ENCODE measurements at places on chromosomes 4 and X. TPM values are rescaled to one million over a fixed set of nuclear protein-coding genes. Genes with fewer than 3 reads are reported as not detected.

GRCh38 chr4:3477750-3478430 lies 14.8 kb downstream of the DOK7 start:
- DNase-seq = no peak

- no peak for DNase-seq
Measured at GRCh38 chr4:143559757-143560147, 46.2 kb downstream of the SMARCA5 start.

DNA sequence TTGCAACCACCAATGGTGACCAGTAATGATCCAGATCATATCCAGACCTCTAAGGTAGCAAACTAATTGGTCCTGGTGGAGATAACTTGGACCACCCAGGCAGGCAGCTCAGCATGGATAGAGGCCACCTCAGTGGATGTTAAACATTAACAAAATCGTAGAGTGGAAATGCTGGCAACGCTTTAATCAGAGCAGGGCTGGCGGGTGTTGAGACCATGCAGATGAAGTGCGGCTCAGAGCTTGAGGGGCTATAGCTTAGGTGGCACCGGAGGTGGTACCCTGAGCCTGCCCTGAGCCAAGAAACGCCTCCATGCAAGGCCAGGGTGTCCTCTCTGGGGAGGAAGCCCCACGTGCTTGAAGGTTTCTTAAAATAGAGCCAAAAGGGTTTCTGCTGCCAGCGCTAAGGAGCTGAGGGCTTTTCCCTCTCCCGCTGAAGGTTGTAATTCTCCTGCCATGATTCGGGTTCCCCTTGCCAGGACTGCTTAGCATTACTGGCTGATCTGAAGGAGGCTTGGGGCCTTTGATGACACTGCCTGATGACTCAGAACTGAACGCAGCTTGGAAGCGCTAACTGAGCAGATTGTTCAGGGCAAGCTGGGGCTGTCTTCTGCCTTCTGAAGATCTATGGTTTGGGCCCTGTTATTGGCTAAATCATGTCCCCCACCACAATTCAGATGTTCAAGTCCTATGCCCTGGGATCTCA lies 177.8 kb upstream of the ATP6AP2 start:
- no peak for DNase-seq

DNA sequence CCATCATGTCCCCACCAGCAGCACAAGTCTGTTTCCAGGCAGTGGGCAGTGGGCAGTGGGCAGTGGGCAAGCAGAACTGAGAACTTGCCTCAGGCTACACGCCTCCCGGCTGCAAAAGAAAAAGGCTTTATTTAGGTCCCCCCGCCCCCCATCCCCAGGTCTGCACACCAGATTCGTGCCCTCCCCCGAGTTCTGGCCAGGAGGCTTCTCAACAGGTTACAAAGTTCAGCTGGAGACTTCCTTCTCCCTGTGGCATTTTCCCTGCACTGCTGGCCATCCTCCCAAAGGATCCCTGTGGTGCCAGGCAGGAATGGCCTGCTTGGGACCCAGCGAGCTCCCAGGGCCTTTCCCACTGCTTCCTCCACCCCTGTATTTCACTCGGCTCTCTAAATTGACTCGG lies 97.0 kb upstream of the TRIM2 start:
- no peak for DNase-seq

AKAP4 gene
- not detected for total RNA-seq

All from cardiac septum (tissue), 1 donor.